ENCODE measurements at places on chromosomes 6 and 20.
A peak's percentile ranks its signal among the peaks of the same experiment; 100 is the strongest.

DNA sequence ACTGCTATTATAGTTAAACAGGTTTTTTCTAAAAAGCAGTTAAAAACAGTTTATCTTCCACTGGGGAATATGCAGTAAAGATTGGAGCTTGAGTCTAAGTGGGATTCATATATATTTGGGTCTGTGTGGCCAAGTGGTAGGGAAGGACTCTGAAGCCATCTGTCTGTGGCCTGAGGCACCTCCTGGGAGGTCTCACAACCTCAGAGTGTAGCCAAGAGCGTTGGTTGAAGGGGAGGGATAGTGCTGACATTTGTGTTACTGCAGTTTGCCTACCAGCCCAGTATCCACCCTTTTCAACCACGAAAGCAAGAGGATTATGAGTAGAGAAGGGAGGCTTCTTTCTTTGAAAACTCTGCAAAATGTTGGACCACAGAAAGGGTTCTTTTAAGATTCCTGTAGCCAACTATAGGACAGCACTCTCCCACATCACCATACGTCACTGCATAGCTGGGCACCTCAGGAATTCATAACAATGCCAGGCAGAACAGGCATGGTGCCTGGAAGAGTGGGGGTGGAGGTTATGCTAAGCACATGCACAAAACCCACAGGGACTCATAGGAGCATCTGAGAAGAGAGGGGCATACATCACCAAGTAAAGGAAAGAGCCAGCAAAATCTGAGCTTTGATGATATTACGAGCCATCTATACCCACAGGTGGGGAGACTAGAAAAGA, 90.5 kb upstream of the HEY2 start:
- H3K27me3 ChIP-seq, result peaks cover 8% of the 10 kb centered on the region
- H3K4me3 ChIP-seq, result no peak overlapping the region

- no peak overlapping the region for H3K4me3 ChIP-seq
- H3K27ac ChIP-seq, result no peak overlapping the region
- no peaks in the 10 kb centered on the region for H3K36me3 ChIP-seq
- DNase-seq, result no peak
These were observed 12.9 kb upstream of the CCN6 start for GRCh38 chr6:112040956-112041355.

DNA sequence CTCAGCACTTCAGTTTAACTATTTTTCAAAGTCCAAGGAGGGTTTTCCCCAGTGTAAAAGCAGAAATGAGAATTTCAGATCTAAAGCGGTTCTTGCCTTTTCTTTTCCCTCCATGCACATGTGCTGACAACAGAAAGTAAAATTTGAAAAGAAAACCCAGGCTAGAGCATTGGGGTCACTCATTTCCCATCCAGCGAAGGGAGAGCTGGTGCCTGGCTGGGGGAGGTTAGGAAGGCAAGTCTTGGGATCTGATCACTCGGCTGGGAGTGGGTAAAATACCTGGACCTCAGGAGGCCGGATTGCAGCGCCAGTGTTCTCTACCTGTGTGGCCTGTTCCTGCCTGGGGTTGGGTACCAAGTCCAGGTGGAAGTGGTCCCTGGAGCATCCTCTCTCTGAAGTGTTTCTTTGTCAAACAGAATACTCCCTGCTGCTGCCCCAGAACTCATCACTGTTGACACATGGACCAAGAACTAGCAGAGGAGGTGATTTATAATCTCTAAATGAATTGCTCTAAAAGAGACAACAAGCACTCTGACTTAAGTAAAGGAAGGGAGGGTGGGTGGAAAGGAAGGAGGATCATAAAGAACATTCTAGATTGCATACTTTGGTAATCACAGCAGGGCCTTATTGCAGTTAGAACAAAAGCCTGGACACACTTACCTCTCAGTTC, 136.0 kb downstream of the MTHFD1L start:
- no peaks in the 10 kb centered on the region for H3K27me3 ChIP-seq
- H3K4me1 ChIP-seq, result peaks cover 18% of the 10 kb centered on the region
- no peak for DNase-seq

DNA sequence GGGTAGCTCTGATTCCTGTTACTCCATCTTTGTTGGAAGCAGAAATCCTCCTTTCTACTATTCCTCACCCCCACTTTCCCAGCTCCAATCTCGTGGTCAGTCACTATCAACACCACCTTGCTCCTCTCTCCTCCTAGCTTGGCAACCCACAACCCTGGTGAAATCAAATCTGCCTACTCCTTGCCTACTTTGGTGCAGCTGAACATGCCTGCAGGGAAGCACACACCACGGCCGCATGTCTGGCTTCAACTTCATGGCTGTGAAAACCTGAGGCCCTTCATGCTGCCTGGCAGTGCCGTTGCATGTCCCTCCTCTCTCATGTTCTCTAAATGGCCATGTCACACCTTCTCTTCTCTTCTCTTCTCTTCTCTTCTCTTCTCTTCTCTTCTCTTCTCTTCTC, 112.4 kb upstream of the FOXA2 start:
- DNase-seq, result no peak
- H3K36me3 ChIP-seq, result no peaks in the 10 kb centered on the region
- no peak overlapping the region for H3K4me3 ChIP-seq

DNA sequence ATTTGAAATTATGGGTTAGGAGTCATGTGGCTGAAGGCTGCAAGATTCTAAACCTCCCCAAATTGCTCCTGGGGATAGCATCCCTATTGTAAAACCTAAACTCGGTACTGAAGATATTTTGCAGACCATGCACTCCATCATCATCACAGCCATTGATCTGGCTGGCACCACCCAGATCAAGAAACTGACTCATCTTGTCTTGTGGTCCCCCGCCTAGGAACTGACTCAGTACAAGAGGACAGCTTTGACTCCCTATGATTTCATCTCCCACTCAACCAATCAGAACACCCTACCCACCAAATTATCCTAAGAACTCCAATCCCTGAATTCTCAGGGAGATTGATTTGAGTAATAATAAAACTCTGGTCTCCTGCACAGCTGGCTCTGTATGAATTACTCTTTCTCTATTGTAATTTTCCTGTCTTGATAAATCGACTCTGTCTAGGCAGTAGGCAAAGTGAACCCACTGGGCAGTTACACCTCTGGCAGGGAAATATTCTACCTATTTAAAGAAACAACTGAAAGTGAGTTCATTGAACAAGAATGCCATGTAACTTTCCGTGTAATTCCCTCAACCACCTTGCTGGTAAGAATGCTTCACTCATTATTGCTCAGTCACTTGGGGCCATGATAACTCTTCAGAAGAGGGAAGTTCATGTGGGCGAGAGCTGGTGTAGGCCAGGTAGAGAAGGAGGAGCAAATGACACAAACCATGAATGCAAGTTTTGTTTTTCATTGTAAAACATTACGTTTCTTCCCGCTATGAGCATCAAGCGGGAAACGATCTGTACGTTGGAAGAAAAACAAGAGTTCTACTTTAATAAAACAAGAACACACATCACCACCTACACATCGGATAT, 602.9 kb upstream of the ARID1B start:
- peak overlapping the region; percentile 64 for H3K27ac ChIP-seq
- H3K36me3 ChIP-seq, result no peaks in the 10 kb centered on the region
- DNase-seq, result peak; percentile 49

- no peak overlapping the region for H3K4me3 ChIP-seq
- no peak for DNase-seq
- no peak overlapping the region for H3K27ac ChIP-seq
- H3K27me3 ChIP-seq, result peaks cover 26% of the 10 kb centered on the region
- H3K36me3 ChIP-seq, result no peaks in the 10 kb centered on the region
These were observed 15.8 kb downstream of the TRAPPC3L start for GRCh38 chr6:116529466-116530290.

GRCh38 chr6:6312901-6313441, 7.5 kb downstream of the F13A1 start:
- no peak overlapping the region for H3K4me3 ChIP-seq
- no peak for DNase-seq

GRCh38 chr6:153160221-153160620, 29.1 kb upstream of the RGS17 start:
- no peaks in the 10 kb centered on the region for H3K27me3 ChIP-seq
- no peak overlapping the region for H3K4me3 ChIP-seq
- H3K4me1 ChIP-seq, result no peaks in the 10 kb centered on the region
- DNase-seq, result no peak

- H3K4me1 ChIP-seq, result peaks cover 94% of the 10 kb centered on the region
- peak; percentile 36 for DNase-seq
- H3K27ac ChIP-seq, result peak overlapping the region; percentile 80
- no peaks in the 10 kb centered on the region for H3K27me3 ChIP-seq
These were observed 12.0 kb downstream of the ZNF217 start for GRCh38 chr20:53581444-53582250.

DNA sequence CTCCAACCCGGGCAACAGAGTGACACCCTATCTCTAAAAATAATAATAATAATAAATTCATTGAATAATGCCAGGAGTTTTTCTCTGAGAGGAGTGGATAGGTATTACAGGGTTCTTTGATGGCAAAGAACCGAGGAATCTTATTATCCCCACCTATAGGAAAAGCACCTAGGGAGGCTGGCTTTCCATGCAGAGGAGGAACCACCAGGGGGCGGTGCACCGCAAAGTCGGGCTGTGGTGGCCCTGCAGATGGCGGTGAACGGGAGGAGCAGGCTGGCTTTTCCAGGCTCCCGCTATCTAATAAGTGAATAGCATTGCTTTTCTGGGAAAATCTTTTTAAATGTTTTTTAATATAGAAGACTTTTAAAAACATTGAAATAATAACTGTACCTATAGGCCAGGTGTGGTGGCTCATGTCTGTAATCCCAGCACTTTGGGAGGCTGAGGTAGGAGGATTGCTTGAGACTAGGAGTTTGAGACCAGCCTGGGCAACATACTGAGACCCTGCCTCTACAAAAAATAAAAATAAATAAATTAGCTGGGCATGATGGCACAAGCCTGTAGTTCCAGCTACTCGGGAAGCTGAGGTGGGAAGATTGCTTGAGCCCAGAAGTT, 864.2 kb downstream of the KIF16B start:
- no peak overlapping the region for H3K27ac ChIP-seq
- peak; percentile 27 for DNase-seq
- no peaks in the 10 kb centered on the region for H3K4me1 ChIP-seq
- H3K36me3 ChIP-seq, result no peaks in the 10 kb centered on the region
- H3K27me3 ChIP-seq, result no peaks in the 10 kb centered on the region
- no peak overlapping the region for H3K4me3 ChIP-seq

DNA sequence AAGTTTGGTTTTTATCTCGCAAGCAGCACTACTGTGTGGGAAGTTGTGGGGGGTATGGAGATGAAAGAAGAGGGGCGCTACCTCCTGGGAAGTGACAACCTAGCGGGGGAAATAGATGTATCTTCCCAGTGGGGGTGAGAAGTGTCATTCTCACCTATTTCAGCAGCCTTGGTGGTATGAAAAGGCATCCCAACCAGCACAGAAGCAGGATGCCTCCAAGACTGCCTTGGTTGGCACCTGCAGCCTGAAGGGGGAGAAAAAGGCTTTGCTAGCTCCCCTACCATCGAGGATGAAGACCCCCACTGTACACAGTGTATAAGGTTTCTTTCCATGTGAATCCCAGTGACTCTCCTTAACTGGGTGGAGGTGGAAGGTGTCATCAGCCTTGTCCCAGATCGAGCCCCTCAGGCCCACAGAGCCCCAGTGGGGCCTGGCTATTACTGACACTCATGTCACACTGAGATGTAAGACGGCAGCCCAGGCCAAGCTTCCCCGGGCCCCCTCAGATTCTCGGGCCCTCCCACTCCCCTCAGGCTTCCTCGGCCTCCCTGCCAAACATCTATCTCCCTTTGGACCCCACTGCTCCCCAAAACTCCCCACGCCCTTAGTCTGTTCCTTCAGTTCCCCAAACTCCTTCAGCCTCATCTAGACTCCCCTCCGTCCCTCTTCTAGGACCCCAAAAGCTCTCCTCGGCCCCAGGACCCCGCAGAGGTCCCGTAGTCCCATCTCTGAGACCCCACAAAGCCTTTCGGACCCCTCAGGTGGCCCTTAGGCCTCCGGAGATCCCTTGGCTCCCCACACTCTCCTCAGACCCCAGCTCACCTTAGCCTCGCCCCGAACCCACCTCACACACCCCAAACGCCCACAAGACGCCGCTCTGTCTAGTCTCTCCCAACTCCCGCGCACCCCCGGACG, 688 bp downstream of the COMMD7 start:
- peaks cover 10% of the 10 kb centered on the region for H3K36me3 ChIP-seq
- DNase-seq, result peak; percentile 32
- peaks cover 53% of the 10 kb centered on the region for H3K4me1 ChIP-seq
- peak overlapping the region; percentile 92 for H3K27ac ChIP-seq

DNA sequence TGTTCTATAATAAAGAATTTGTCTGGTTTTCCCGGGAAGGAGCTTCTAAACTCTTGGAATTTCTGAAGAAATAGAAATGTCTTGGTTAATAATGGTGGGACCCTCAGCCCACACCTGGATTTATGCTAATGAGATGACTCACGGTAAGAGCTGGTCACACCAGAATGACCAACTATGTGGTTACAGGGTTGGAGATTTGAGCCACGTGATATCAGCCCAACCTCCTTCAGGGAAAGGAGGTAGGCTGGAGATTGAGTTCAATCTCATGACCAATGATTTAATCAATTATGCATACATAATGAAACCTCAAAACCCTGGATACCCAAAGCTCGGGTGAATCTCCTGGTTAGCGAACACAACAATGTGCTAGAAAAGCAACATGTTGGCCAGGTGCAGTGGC, 22.1 kb upstream of the CDKN1A start:
- H3K27me3 ChIP-seq, result peaks cover 53% of the 10 kb centered on the region
- H3K36me3 ChIP-seq, result no peaks in the 10 kb centered on the region
- no peak overlapping the region for H3K4me3 ChIP-seq
- DNase-seq, result no peak
